Ovary (tissue), 10 donors: ENCODE measurements at places on chromosomes 2 and 18. TPM values are rescaled to one million over a fixed set of nuclear protein-coding genes. Genes with fewer than 3 reads are reported as not detected.

Gene HOXD4
- total RNA-seq = 13.3 TPM

Gene STON1
- 52.5 TPM for total RNA-seq

Gene LTBP1
- total RNA-seq = 31.0 TPM

Gene GNAL
- 3.2 TPM for total RNA-seq

Gene ACVR1
- 39.4 TPM for total RNA-seq
